Heart right ventricle (tissue), 16 donors: ENCODE measurements at places on chromosomes 16 and 17.

DNA sequence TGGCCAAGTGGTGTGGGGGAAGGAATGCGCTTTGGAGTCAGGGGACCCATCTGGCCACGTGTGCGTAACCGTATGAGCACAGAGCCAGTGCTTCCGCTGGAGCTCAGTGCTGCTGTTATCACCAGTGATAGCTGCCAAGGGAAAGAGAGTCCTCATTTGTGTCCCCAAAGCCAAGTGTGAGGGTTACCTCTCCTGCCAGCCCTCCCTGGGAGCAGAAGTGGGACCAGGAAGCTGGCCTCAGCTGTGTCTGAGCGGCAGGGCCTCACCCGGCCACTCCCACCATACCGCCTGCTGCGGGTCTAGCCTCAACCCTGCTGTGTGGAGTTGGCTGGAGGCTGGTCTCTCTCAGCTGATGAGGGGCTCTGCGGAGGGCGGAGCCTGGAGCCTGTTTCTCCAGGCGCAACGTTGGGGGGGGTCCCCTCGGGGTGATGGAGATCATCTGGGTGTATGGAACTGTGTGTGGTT lies 44.5 kb downstream of the MEAK7 start:
- DNase-seq: no peak

DNA sequence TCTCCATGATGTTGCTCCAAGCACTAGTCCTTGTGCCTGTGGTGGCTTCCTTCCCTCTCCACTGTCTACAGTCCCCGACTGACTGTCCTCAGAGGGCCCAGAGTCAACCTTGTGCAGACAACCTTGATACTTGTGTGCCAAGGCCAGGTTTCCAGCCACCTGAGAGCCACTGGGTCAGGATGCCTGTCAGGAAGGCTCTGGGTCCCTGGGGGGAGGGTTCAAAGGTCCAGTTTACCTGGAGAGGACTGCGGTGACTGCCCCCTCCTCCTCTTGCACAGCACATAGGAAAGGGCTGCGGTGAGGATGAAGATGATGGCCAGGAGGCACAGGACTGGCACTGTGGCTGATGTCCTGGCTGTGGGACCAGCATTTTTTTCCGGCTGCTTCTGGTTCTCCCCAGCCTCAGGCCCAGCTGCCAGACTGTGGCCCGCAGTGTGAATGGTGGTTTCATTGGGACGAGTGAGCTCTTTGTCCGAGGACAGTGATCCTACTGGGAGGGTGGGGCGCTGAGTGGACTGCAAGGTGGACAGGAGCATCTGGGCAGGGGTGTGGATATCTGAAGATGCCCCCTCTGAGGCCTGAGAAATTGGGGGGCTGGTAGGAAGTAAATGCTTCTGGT lies 3.7 kb downstream of the MED11 start:
- no peak for DNase-seq

- no peak for DNase-seq
Observed at GRCh38 chr16:29968205-29968604, 5.5 kb upstream of the TAOK2 start.

- DNase-seq: no peak
Observed at GRCh38 chr17:28982131-28982793, 23.6 kb downstream of the SEZ6 start.

GRCh38 chr17:80789356-80789902 lies 202.2 kb upstream of the CHMP6 start:
- peak; percentile 61 for DNase-seq

- DNase-seq: no peak
Observed at GRCh38 chr16:9082422-9082821, 9.0 kb upstream of the HAPSTR1 start.

GRCh38 chr17:47870056-47870455 lies 19.1 kb upstream of the SP6 start:
- DNase-seq: no peak

DNA sequence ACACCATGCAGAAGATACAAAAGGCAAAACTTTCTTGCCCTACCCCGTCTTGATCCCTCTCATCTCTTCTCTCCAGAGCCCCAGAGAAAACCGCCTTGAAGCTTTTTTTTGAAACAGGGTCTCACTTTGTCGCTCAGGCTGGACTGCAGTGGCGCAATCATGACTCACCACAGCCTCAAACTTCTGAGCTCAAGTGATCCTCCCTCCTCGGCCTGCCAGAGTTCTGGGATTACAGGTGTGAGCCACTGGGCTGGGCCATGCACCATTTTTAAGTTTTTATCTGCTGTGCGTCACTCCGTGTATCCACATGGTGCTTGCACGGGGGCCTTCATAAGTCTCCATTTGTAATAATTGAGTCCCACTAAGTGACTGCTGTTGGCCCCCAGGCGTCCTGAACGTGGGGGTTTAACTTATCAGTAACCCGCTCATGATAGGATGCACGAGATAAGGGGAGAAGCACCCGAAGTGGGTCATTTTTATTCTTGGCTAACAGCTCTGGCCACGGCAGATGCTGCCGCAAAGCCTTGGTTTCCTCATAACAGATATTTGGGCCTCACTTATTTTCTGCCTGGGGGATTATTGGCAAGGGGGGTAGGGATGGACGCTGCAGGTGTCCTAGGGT lies 8.6 kb downstream of the DNAH17 start:
- DNase-seq: no peak

GRCh38 chr16:1261131-1261892 lies 5.4 kb downstream of the TPSD1 start:
- no peak for DNase-seq

- DNase-seq: no peak
Observed at GRCh38 chr16:84919708-84920107, 91.6 kb downstream of the ZDHHC7 start.

GRCh38 chr17:69245617-69246016 lies 17.0 kb upstream of the ABCA10 start:
- DNase-seq: no peak

DNA sequence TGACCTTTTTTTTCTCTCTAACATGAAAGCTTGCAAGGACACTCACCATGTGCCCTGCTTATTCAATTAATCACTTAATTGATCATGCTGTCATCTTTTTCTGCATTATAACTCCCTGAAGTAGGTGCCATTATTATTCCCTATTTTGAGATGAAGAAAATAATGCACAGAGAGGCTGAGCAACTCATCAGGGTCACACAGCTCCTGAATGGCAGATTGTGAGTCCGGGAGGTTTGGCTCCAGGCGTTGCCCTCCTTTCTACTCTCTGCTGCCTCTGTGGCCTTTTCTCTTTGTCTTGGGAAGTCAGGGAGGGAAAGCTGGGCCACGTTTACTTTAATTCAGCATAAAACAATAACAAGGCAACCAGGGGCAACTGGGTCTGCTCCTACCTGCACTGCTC lies 17.2 kb upstream of the N4BP1 start:
- no peak for DNase-seq

GRCh38 chr17:60968266-60968665 lies 290.6 kb downstream of the BCAS3 start:
- DNase-seq: no peak

- no peak for DNase-seq
Observed at GRCh38 chr17:39732586-39732985, 2.3 kb upstream of the MIEN1 start.

- DNase-seq: no peak
Observed at GRCh38 chr17:4717791-4718190, 7.4 kb downstream of the ARRB2 start.

- no peak for DNase-seq
Observed at GRCh38 chr16:76081967-76082366, 195.2 kb upstream of the CNTNAP4 start.

DNA sequence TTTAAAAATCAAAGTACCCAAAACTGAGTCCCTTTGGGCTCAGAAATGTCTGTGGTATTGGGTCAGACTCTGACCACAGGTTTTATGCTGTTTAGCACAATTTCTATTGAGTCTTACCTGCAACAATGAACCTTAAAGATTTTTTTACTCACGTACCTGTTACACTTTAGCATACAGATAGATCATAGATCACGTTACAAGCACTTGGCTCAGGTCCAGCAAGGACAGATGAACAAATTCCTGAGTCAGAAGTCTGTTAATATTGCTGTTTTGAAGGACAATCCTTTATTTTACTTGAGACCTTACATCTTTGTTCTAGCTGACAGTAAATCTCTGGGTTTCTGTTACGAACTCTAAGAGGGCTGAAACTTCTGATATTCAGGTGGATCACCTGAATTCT lies 12.8 kb downstream of the SLC7A6OS start:
- no peak for DNase-seq

DNA sequence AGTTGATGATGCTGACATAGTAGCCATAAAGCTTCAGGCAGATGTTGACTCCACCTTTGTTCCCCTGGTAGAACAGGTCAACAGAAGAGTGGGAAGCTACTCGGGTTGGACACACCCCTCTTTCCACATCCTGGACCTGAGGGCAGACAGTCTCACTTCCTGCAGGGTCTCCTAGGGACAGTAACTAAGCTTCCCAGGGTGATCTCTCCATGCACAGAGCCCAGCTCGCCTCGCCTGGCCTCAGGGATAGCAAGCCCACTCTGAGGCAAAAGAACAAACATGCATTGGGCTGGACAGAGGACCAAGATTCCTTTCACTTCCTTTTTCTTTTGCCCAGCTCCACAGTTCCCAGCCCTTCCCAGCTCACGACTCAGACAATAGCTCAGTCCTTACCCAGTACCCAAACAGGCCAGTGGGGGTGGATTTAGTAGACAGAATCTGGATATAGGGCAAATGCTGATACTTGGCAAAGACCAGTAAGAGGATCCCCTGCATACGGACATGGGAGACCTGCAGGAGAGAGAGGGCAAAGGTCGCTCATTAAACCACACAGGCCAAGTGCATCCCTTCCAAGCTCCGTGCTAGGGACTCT lies 7.0 kb downstream of the INPP5K start:
- DNase-seq: no peak

DNA sequence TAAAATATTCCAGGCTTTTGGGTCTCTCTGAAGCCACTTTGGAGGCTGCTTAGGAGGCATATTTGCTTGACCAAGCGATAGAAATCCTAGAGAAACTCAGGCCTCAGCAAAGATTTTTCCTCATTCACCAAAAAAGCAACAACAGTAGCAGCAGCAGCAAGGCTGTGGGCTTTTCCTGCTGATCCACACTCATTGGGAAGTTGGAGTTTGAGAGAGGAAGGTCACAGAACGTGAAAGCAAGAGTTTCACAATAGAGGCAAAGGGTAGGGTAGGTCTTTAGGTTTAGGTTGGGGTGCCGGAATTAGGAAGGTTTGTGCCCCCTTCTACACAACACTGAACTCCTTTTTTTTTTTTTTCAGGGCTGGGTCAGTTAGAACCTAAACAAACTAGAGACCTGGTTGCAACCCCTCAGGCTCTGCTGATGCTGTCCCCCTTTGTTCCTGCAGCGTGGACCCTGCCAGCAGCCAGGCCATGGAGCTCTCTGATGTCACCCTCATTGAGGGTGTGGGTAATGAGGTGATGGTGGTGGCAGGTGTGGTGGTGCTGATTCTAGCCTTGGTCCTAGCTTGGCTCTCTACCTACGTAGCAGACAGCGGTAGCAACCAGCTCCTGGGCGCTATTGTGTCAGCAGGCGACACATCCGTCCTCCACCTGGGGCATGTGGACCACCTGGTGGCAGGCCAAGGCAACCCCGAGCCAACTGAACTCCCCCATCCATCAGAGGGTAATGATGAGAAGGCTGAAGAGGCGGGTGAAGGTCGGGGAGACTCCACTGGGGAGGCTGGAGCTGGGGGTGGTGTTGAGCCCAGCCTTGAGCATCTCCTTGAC lies 2.0 kb downstream of the TMUB2 start:
- DNase-seq: no peak

DNA sequence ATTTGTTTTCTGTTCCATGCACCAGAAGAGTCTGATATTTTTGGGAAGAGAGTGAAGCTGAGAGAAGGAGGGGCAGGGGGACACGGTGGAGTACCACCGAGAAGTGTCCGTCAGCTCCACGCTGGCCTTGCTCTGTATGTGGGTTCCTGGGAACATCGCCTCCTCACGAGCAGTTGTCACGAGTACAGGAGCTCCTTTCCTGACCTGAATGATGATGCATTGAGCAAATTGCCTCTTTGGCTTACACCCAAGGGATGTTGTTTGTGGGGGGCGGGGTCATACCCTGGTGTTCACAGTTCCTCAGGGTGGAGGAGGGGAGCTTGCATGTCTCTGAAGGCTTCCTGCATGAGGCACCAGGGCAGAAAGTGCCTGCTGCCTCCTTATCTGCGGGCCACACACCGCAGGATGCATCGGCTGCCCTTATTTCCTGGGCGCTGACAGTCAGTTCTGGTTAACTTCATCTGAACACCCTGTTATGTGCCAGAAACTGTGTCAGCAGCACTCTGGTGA lies 36.2 kb downstream of the RGS9 start:
- DNase-seq: peak; percentile 22

GRCh38 chr17:80364091-80364691 lies 50.8 kb upstream of the ENDOV start:
- DNase-seq: no peak

- no peak for DNase-seq
Observed at GRCh38 chr16:10889855-10890254, 12.9 kb downstream of the CIITA start.

DNA sequence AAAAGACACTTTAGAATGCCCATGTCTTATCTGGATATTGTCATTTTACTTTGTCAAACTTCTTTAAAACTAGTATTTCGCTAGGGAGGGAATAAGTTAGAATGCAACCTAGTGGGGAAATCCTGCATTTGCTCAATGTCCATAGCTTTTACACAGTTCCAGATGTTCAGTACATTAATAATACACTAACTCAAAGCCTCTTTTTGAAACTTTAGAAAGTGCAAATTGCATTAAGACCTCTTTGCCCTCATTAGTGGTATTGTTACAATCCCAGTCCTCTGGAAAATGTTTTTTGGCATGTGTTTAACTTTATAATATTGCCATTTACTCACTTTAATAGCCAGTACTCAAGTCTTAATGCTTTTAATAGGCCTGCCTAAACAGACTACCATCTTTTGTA lies 106.8 kb downstream of the BRIP1 start:
- DNase-seq: no peak

GRCh38 chr17:44559634-44560554 lies 2.6 kb downstream of the FZD2 start:
- no peak for DNase-seq

GRCh38 chr16:87724490-87725291 lies 41.1 kb downstream of the KLHDC4 start:
- no peak for DNase-seq

DNA sequence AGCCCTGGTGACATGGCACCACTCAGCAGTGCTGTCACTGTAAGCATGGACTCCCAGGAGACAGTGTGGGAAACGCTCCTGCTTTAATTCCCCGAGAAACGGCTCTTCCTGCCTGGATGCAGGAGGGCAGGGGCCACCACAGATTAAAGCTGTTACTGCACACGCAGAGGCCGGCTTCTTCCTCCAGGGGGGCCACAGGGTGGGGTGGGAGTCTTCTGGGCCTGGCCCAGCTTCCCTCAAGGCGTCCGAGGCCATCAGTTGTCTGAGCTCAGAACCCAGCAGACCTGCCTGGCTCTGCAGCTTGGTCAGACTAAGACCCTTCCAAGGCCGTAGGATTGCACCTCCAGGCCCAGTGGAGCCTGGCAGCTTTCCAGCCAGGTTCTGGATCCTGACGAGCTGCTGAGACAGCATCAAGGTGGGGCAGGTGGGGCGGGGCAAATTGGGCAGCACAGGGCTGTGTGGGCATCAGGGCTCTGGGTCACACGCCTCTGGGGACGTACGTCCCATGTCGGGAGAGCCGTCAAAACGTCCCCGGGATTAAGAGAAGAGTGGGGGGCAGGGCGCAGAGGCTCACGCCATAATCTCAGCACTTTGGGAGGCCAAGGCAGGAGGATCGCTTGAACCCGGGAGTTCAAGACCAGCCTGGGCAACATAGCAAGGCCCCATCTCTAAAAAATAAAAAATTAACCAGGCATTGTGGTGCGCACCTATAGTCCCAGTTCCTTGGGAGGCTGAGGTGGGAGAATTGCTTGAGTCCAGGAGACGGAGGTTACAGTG lies 5.0 kb upstream of the CAPN15 start:
- no peak for DNase-seq
